Right ventricle myocardium superior (tissue), 1 donor: ENCODE measurements at places on chromosomes 12 and 14. TPM values are rescaled to one million over a fixed set of nuclear protein-coding genes. Genes with fewer than 3 reads are reported as not detected.

Gene CPNE6
- not detected for total RNA-seq

- no peak for DNase-seq
These were observed 382.5 kb upstream of the ATP2B1 start for GRCh38 chr12:90090929-90091651.

- DNase-seq: no peak
These were observed 14.6 kb downstream of the TESC start for GRCh38 chr12:117084405-117085317.

DNA sequence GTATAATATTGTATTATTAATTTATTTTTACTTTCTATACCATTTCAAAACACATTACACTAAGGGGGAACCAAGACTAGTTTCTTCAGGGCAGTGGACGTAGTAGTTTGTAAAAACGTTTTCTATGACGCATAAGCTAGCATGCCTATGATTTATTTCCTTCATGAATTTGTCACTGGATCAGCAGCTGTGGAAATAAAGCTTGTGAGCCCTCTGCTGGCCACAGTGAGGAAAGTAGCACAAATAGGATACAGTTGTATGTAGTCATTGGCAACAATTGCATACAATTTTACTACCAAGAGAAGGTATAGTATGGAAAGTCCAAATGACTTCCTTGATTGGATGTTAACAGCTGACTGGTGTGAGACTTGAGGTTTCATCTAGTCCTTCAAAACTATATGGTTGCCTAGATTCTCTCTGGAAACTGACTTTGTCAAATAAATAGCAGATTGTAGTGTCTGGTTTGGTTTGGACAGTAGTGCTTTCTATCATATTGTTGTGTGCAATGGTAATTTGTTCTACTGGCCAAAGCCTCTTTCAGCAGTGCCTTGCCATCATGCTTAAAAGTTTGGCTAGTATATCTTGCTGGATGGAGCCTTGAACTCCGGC is 24.3 kb upstream of the PLEKHD1 start:
- no peak for DNase-seq

Gene RAB3IP
- 20.3 TPM for total RNA-seq

DNA sequence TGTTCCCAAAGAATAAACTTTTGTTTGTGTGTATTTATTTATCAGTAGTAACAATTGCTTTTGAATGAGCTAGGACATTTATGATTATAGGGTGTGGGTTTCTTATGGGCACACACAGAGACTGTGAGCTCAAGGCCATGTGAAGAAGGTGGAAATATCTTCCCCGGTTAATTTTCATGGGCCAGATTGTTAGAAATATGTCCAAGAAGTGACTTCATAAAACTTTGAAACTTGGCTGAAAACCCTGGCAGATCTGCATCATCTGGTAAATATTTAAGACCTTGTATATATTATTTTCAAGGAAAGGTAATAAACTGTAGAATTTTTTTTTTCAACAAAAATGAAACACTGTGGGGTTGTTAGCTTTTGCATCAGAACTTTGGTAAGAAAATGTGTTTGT is 53.5 kb upstream of the RNU6-8 start:
- no peak for DNase-seq

Gene TMEM119
- total RNA-seq: 0.54 TPM

Gene NCKAP5L
- total RNA-seq: 29.0 TPM

- no peak for DNase-seq
These were observed 28.8 kb upstream of the GZMB start for GRCh38 chr14:24662753-24663152.

Gene PRKD1
- 4.0 TPM for total RNA-seq
